Esophagus squamous epithelium (tissue), 5 donors: ENCODE measurements at places on chromosomes 2 and 18.

GRCh38 chr2:124080281-124081153 is 55.4 kb downstream of the CNTNAP5 start:
- DNase-seq: no peak

DNA sequence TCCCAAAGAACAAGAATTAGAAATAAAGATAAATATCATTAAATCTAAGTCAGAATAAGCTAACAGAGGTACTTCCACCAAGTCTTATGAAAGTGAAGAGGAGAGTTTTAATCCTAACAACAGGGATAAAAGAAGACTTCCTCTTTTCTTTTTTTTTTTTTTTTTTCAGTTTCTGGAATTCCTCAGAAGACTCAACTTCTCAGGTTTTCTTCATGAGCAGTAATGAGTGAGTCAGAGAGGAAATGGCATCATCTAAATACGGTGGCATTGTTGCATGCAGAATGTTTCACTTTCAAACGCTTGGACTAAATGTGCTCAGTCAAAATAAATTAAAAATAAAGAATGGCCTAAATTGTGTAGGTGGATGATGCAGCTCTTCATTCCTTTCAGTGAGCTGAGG is 45.6 kb upstream of the ARHGAP15 start:
- no peak for DNase-seq

- no peak for DNase-seq
Observed at GRCh38 chr2:64609227-64609941, 44.3 kb downstream of the SERTAD2 start.

- no peak for DNase-seq
Observed at GRCh38 chr2:105999211-105999989, 194.7 kb downstream of the UXS1 start.

DNA sequence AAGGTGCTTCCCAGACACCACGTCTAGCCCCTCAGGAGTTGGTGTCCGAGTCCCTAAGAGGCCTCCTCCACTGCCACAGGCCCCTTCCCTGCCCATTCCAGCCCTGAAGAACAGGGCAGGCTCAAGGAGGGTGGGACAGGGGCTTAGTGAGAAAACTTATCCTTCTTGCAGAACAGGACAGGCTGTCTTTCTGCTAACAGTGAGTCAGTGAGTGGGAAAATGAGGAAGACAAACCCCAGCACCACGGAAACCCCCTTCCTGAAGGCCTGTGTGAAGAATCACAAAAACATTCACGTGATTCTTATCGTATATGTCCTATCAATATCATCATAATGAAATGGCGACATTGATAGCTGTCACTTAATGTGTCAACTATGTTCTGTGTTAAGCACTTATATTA is 9.8 kb downstream of the FZD7 start:
- no peak for DNase-seq

DNA sequence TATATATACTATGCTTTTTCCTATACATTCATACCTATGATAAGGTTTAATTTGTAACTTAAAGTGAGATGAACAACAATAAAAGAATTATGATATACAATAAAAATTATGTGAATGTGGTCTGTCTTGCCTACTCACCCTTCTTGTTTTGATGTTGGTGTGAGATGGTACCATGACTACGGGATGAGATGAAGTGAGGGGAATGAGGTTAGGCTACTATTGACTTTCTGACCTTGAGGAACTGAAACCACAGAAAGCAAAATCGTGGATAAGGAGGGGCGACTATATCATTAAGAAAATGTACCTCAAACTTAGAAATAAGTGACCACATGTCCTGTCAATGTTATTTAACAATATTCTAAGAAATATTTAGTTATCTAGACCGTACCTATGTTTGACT is 103.9 kb upstream of the PPP1CB start:
- DNase-seq: no peak

GRCh38 chr2:68185541-68186164 is 28.0 kb downstream of the PNO1 start:
- DNase-seq: no peak

DNA sequence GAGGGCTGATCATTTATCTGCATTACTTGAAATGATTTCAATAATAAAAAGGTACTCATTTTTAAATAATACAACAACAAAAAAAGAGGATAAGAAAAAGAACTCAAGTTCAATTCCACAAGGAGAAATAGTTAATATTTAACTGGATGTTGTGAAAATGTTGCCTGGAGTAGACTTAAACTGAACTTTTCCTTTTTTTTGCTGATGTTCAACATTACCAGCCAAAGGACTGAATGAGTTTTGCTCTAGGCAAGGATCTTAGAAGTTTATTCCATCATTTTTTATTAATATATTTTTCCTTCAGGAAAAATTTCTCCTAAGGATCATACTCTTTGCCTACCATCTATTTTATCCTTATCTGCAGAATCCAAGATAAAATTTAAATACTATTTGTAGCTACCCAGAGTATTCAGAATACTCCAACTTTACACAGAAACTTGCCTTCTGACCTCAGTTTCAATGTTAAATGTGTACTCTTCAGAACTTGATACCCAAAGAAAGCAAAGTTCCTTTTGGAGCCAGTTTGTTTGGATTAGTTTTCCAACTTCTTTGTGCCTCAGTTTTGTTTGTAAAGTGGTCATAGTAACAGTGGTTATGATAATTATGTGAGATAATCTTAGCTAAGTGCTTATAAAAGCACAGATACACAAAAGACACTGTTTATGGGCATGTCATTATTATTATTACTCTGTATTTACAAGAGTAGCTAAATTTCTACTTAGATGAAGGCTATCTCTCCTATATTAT is 12.8 kb downstream of the CKAP2L start:
- DNase-seq: no peak

DNA sequence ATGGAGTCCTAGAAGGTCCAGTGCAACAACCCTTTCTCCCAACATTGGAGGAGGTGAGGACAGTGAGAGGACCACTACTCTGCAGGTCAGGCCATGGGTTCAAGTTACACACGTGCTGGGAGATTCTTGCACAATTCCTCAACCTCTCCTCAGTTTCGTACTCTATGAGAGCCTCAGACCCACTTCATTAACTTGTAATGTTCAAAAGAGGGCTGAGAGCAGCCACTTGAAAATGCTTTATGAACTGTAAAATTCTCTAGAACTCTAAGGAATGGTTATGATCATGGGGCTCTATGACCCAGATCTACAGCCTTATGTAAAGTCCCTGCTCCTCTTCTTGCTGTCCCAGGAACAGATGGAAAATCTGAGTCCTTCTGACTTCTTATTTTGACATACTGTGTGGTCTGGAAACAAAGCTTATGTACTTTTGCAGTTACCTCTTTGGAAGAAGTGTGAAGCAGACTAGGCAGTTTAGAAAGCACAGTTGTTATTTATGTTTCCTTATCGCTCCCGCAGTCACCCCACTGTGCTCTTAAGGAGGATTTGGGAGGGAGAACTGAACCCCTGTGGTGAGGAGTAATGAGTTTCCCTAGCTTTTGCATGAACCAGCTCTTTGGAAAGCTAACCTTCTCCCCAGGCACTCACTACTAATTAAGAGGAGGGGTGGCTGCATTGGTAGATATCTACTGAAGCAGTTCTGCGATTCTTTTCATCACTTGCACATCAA is 296.6 kb downstream of the LRRTM1 start:
- no peak for DNase-seq

DNA sequence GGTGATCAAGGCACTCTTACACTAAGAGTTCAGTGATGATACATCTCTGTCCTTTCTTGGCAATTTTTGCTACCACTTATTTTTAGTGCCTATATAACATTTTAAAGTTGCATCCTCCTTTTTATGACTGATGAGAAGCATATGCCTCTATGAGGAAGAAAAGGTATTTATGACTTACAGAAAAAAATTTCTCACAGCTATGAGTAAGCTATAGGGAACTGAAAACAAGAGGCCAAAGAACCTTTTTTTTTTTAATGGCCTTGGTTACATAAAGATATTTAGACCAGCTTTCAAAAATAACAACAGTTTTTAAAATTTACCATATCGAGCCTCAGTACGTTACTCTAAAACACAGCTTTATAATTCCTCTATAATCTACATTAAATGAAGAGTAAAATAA is 21.3 kb downstream of the MBD5 start:
- no peak for DNase-seq

GRCh38 chr2:96201338-96201737 is 7.3 kb downstream of the STARD7 start:
- no peak for DNase-seq

DNA sequence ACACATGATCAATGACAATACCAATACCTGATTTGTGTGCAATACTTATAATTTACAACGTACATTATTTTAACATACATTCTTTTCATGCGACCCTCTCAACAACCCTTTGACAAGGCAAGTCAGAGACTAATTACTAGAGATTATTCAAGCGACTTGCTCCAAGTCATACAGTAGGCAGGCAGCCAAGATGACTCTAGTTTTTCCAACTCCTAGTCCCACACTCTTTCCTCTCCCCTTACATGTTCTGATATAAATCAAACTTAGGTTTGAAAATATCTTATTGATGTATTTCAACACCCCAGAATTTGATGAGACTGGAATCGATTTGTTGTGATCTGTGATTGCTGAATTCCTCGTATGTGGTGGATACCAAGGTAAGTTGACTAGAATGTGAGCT is 8.0 kb upstream of the CYP27C1 start:
- DNase-seq: no peak

DNA sequence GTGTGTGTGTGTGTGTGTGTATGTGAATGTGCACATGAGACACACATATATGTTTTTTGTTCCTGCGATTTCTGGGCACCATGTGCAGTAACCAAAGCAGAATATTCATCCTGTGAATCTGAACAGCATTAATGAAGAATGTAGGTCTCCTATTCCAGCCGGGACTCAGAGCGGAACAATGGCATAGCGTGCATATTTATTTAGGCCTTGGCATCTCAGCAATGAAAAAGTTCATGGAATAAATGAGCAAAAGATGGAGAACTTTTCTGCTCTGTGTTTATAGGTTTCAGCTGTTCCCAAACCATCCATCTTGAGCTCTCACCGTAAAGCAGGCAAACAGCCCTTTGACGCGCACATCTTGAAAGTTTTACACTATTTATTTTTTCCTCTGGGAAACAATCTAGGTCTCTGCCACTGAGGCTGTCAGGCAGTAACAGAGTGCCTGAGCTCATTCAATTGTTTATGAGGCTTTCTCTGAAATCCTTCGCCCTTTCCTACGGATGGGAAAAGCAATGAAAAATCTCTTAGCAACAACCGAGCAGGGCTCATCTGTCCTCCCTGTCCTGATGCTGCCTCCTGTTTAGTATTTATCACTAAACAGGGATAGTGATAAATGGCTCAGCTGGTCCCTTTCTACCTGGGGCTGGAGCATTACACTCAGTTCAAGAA is 146.2 kb upstream of the MSH6 start:
- DNase-seq: no peak
